ENCODE measurements at places on chromosomes 4 and X. TPM values are rescaled to one million over a fixed set of nuclear protein-coding genes. Genes with fewer than 3 reads are reported as not detected.

PDCL2 gene
- total RNA-seq, result not detected

NDUFA1 gene
- 57.7 TPM for total RNA-seq

FAM236D gene
- total RNA-seq, result not detected

GUCY1B1 gene
- 1.5 TPM for total RNA-seq

BST1 gene
- 0.38 TPM for total RNA-seq

VCX2 gene
- not detected for total RNA-seq

All from progenitor cell of endocrine pancreas (in vitro differentiated cells).